Activated CD8-positive, alpha-beta memory T cell treated with anti-CD3 and anti-CD28 coated beads for 24 hours (primary cell): ENCODE measurements at places on chromosomes 7 and 10.

GRCh38 chr10:9437131-9437530, 1382.6 kb downstream of the GATA3 start:
- DNase-seq: no peak

- DNase-seq: no peak
Measured at GRCh38 chr10:88372051-88372715, 210.9 kb downstream of the RNLS start.

- peak; percentile 72 for DNase-seq
Measured at GRCh38 chr7:150406567-150407421, 27.7 kb downstream of the ZNF775 start.

- no peak for DNase-seq
Measured at GRCh38 chr10:113504423-113504822, 48.4 kb upstream of the HABP2 start.

GRCh38 chr7:99257675-99258074, 15.0 kb upstream of the MYH16 start:
- no peak for DNase-seq

- peak; percentile 72 for DNase-seq
Measured at GRCh38 chr10:21497177-21497807, 28.2 kb downstream of the SKIDA1 start.

DNA sequence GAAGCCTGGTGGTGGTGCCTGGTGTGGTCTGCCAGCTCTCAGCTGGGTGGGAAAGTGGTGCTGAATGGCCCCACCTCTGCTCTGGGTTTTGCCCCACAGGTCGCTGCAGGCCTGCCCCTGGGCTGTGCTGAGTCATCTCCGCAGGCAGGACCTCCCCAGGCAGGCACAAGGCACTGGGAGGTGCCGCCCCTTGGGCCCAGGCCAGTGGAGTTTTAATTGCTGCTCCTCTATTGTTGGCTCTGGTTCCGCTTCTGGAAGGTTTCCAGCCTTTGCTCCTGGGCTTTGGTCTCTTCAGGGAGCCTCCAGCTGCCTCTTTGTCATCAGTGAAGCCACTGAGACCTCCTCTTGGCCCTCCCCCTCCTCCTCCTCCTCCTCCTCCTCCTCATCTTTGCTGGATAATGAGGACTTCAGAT, 180.3 kb upstream of the GRB10 start:
- DNase-seq: no peak
